ENCODE measurements at places on chromosomes 1 and 21.

DNA sequence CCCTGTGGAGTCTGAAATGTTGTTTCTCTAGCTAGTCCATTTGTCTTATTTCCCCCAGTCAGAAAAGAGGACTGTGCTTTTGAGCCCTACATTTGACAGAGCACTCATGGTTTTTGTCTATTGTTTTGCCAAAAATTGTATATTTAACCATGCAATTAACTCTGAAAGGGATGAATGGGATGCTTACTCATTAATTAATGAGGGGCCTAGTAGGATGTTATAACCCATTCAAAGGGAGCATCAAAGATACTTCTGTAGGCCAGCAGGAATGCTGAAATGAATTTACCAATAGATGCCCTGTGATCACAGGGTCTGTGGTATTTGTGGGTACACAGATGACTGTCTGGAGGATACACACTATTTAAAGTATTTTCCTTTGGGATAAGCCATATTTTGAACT, 147.7 kb downstream of the FCRL5 start:
- DNase-seq, result no peak

DNA sequence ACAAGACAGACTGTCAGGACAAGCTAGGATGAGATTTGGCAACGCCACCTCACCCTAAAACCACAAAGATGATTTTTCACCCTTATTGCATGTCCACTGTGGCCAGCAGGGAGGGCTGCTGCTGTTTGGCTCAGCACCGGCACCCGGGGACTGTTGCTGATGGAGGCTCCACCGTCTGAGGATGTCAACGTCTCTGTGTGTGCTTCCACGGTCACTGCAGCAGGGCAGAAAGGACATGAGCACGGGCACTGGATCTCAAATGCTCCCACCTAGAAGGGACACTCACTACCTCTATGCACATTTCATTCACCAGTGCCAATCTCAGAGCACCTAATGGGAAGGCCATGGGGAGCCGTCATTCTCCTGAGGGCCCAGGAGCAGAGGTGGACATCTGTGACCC, 599.6 kb downstream of the PTPRU start:
- no peak for DNase-seq

DNA sequence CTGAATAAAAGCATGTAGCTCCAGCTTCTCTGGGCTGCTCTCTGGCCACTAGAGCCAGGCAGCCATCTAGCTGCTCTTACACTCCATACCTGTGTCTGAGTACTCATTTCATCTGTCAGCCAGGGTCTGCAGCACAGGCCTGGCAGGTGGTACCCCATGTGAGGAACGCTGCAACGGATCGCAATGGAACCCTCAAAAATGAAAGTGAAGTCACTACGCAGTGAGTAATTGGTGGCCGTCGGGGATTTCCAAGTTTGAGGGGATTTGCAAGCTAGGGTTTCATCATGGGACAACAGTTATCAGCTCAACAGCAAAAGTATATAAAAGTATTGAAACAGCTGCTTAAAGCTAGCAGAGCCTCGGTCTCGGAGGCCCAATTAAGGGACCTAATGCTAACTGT, 186.7 kb downstream of the HFM1 start:
- no peak for DNase-seq

- no peak for DNase-seq
Observed at GRCh38 chr1:67169496-67169895, 3.2 kb downstream of the IL23R start.

- DNase-seq, result no peak
Observed at GRCh38 chr1:7703321-7704213, 67.5 kb upstream of the VAMP3 start.

DNA sequence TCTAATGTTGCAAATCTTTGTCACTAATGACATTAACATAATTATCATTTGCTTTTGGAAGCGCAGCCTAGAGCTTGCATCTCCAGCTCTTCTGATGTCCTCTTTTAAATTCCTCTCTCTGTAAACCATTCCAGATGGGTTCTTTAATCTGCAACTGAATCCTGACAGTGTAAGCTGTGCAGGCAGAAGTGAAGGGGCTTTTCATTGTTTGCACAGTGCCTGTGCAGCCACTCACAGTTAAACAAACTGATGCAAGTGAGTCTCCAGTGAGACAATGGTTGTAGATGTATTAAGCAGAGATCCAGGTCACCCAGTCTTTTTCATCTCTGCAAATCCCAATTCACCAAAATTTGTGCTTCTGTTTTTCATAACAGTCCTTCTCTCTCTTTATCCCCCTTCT, 22.5 kb upstream of the FCRL5 start:
- no peak for DNase-seq

DNA sequence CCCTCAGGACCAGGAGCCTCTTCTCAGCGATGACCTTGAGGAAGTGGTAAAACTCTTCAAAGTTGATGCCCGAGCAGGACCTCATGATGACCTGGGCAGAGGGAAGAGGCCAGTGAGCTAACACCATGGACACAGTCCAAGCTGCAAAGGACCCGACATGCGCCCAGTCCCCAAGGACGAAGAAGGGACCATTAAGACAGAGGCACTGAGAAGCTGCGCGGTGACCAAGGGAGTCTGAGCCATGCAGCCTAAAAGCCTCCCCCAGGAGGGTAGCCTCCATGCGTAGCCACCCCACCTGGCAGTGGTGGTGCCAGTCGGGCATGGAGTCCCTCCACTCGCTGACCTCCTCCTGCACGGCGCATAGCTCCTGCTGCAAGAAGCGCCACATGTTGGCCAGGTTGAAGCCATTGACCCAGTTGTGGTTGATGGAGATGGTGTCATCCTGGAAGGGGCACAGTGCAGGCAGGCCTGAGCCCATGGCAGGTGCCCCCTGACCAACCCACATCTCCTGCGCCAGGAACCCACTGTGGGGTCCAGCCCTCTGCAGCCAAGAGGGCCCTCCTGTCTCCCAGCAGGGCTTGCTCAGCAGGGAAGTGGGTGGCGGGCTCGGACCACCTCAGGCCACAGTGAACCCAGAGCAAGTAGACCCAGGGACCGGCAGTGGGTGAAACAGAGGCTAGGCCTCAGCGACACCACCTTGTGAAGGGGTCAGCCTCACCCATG, 2.4 kb downstream of the JMJD4 start:
- no peak for DNase-seq

DNA sequence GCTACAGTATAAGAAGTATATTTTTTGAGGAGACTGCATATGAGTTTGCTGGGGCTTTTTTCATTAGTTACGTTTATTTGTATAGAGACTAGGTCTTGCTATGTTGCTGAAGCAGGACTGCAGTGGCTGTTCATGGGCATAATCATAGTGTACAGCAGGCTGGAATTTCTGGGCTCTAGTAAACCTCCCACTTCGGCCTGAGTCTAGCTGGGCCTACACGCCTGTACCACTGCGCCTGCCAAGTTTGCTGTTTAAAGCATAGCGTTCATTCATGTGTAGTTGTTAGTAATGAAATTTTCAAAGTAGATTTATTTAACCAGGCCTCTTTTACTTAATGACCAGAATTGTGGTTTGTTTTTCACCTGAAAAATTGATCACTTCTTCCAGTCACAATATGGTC, 33.8 kb downstream of the HS2ST1 start:
- no peak for DNase-seq
